ENCODE measurements at places on chromosomes 7 and 10.

DNA sequence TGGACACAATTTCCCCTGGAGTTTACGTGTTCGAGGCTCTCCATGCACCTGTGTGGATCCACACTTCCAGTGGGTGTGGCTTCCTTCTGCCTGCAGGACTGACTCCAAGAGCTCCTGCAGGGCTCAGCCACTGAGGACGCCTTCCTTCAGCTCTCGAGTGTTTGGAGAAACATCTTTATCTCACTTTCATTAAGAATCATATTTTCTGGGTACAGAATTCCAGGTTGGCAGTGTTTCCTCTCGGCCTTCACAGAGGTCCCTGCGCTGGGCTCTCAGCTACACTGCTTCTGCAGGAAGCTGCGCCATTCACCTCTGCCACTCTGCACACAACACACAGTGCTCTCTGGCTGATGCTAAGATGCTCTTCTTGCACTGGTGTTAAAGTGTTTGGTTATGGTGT lies 69.9 kb upstream of the NKX6-2 start:
- no peak for DNase-seq

DNA sequence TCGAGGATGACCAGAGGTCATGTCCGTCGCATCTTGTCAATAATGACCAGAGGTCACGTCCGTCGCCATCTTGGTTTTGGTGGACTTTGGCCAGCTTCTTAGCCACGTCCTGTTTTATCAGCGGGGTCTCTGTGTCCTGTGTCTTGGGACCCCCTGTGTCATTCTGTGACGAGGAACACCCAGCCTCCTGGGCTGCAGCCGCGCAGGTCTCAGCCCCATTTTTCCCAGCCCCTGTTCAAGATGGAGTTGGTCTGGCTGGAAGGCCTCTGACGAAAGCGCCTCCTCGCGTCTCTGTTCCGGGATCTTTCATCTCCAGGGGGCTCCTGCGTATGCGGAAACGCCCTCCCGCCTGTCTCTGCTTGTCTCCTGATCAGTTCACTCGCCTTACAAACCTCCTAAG lies 134.2 kb downstream of the ELFN1 start:
- DNase-seq, result no peak

DNA sequence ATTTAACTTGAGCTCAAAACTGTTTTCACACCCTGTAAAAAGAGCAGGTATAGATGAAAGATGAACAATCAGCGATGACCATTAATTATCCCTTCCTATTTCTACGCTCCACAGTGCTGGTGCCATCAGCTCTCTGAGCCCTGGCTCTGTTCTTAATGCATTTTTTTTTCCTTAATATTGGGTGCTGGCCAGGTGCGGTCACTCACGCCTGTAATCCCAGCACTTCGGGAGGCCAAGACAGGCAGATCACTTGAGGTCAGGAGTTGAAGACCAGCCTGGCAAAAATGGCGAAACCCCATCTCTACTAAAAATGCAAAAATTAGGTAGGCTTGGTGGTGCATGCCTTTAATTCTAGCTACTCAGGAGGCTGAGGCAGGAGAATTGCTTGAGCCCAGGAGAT lies 4.2 kb downstream of the STEAP4 start:
- DNase-seq, result no peak

DNA sequence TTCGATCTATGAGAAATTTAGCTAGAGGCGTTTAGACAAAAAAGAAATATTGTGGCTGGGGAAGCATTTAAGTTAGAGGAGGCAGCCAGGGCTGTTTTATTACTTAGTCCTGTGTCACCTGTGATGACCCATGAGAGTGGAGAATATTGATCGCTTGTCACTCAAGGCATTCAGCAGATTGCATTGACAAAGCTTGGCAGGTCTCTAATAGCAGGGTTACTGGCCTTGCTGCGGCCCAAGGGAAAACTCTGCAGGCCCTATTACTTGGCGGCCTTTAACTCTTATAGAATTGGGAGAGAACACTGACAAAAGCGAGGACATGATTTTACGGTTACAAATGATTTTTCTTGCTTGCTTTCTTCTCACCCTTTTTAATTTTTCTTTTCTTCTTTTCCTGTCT lies 473.5 kb downstream of the AUTS2 start:
- no peak for DNase-seq

- DNase-seq, result no peak
Observed at GRCh38 chr10:56844978-56845529, 484.0 kb upstream of the ZWINT start.

DNA sequence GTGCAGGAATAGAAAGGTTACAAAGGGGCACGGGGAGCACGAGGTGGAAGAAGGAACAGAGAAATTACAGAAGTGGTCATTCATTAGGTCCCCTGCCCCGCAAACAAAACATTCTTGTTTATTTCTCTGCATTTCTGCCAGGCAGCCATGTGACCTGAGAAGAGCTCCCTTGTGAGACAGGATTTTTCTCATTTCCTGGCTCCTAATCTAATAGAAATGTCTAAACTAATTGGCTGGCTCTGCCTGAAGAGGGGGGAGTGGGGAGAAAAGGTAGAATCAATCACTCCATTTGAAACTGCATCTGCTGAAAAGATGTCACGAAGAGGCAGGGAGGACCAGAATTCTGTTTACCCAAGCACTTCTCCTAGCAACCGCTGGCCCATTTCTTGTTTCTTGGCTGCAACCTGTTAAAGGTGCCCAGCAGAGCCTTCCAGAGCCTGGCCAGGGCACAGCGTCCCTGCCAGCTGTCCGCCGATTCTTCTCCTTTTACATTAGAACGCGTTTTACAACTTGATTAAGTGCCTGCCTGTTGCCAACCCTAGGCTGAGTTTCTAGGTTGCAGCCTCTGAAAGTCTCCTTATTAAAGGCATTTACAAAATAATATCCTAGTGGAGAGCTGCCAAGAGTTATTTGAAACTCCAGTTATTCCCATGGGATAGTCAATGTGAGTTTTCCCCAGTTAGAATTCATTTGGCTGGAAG lies 1227.6 kb downstream of the TYW1 start:
- DNase-seq, result no peak

- no peak for DNase-seq
Observed at GRCh38 chr10:88979153-88979562, 11.4 kb upstream of the FAS start.

- DNase-seq, result no peak
Observed at GRCh38 chr7:77580762-77581350, 43.8 kb downstream of the PTPN12 start.

DNA sequence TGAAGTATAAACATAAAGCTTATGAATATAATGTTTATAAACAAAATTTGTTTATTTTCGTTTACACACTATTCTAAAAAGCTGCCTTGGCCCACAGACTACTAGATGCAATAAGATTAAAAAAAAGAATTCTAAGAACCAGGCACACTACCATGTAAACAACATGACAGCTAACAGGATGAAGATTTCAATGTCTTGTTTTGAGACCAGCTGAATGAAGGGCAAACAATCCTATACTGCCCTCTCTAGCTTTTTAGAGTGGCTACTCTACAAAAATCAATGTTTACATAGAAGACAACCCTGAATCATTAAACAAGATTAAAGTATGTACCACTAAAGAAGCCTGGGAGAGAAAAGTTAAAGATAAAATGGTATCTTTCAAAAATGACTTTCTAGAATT lies 38.6 kb downstream of the SLC25A40 start:
- no peak for DNase-seq

- DNase-seq, result no peak
Observed at GRCh38 chr7:24709585-24710360, 47.5 kb downstream of the GSDME start.

GRCh38 chr7:99860281-99861127 lies 16.3 kb downstream of the OR2AE1 start:
- DNase-seq, result no peak

Measured in T-helper 17 cell (primary cell).